Fibroblast of skin of left quadriceps (primary cell): ENCODE measurements at places on chromosomes 6 and 20.

GRCh38 chr6:19382676-19383075 lies 454.5 kb upstream of the ID4 start:
- no peak for DNase-seq

GRCh38 chr20:40980106-40980827 lies 48.4 kb upstream of the TOP1 start:
- DNase-seq = no peak

DNA sequence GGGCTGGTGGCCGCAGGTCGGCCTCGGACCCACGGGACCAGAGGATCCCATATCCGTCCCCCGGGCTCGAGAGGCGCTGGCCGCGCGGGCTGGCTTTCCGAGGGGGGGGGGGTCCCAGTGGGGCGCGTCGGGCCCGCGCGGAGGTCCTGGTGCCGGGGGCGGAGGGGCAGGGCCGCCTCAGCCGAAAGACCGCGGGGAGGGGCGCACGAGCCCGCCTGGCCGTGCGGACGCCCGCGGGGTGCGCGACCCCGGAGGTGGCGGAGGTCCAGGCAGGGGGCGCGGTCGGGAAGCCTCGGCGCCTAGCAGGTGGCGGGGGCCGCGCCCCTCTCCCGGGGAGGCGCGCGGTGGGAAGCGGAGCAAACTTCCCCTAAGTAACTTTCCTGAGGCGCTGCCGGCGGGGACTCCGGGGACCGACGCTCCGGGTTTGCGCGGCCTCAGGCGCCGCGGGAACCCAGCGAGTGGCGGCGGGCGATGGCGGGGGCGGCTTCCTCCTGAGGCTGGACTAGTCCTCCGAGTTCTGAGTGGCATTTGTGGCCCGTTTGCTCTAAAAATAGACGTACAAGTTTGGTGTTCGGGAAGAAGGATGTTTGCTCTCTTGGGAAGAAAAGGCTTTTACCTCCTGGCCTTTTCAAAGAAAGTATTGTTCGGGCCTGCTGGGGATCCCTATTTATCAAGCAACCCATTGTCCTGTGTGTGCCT lies 26.5 kb upstream of the BTBD3 start:
- no peak for DNase-seq

GRCh38 chr20:59807909-59808728 lies 125.3 kb downstream of the SYCP2 start:
- no peak for DNase-seq

DNA sequence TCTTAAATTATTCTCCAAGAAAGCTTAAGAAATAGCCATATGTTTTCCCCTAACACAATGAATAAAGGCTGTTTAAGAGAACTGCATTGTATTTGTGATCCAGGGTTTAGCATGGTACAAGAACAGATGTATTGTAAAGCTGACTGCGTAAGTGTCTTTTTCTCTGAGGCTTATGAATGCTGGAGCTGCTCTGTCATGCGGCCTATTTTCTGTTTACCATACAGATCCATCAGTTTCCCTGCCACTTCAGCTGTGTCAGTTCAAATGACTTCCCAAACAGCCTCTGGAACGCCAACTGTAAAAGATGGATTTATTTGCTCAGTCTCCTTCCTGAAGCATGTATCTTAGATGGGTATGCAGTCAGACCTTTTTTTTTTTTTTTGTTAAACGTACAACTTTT lies 419.3 kb upstream of the HS3ST5 start:
- no peak for DNase-seq

- DNase-seq = no peak
Observed at GRCh38 chr20:4335722-4336121, 320.4 kb upstream of the RNF24 start.

- no peak for DNase-seq
Observed at GRCh38 chr20:15760001-15760621, 813.1 kb downstream of the KIF16B start.
